Right atrium auricular region (tissue), 2 donors: ENCODE measurements at places on chromosomes 7 and 10. TPM values are rescaled to one million over a fixed set of nuclear protein-coding genes. Genes with fewer than 3 reads are reported as not detected.
A peak's percentile ranks its signal among the peaks of the same experiment; 100 is the strongest.

GCK gene
- 21.0 TPM for total RNA-seq

DNTT gene
- total RNA-seq = not detected

DNA sequence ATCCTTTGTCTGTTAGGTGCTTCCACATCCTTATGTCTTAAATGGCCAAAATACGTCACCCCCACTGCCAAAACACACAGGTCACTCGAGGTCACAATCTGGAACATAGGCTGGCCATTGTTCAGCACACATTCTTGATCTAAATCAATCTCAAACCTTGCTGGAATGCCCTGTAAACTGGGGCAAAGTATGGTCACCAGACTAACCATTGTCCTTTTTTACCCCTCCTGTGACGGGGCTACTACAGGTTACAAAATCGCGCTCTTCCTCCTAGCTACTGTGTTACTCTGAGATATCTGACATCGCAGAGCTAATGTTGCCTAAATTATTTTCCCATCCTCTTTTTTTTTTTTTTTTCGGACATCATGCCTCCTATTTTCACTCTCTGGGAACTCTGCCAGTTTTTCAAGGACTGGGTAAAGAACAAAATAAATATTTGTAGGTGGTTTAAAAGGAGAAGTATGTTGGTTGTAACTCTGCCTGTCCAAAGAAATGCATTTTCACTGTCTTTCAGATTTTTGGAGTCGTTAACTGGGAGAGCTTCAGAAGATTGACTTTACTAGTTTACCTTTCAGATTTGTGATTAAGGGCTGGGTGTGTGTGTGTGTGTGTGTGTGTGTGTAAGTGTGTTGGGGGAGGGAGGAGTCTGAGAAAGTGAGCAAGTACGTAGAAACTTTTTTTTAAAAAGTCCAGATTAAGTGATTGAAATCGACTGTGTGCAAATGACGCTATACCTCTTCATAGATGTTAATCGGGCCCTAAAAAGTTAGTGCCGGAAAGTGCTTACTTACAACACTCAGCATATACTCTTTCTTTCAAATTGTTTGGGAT lies 942 bp upstream of the KIAA1217 start:
- peaks cover 52% of the 10 kb centered on the region for H3K4me1 ChIP-seq
- H3K4me3 ChIP-seq = peak overlapping the region; percentile 65
- H3K27me3 ChIP-seq = no peaks in the 10 kb centered on the region
- peak overlapping the region; percentile 91 for H3K27ac ChIP-seq

- H3K27me3 ChIP-seq = no peaks in the 10 kb centered on the region
- H3K36me3 ChIP-seq = no peaks in the 10 kb centered on the region
- H3K27ac ChIP-seq = no peak overlapping the region
- H3K4me1 ChIP-seq = no peaks in the 10 kb centered on the region
- no peak overlapping the region for H3K4me3 ChIP-seq
These were observed 87.0 kb downstream of the SKAP2 start for GRCh38 chr7:26777385-26777784.
